ENCODE measurements at places on chromosomes 1 and 21.

GRCh38 chr1:156746728-156747631, 4.5 kb downstream of the HDGF start:
- H3K4me3 ChIP-seq = peak overlapping the region; percentile 99
- H3K27ac ChIP-seq = peak overlapping the region; percentile 99
- H3K36me3 ChIP-seq = peaks cover 61% of the 10 kb centered on the region
- peaks cover 58% of the 10 kb centered on the region for H3K4me1 ChIP-seq
- DNase-seq = peak; percentile 70

GRCh38 chr1:55885619-55886018, 670.5 kb upstream of the USP24 start:
- no peaks in the 10 kb centered on the region for H3K36me3 ChIP-seq
- H3K4me3 ChIP-seq = no peak overlapping the region
- no peak overlapping the region for H3K27ac ChIP-seq
- DNase-seq = no peak
- H3K4me1 ChIP-seq = no peaks in the 10 kb centered on the region
- H3K27me3 ChIP-seq = no peaks in the 10 kb centered on the region

GRCh38 chr1:206460836-206461426, 9.3 kb upstream of the IKBKE start:
- H3K27ac ChIP-seq = no peak overlapping the region
- peaks cover 37% of the 10 kb centered on the region for H3K4me1 ChIP-seq
- no peak overlapping the region for H3K4me3 ChIP-seq
- DNase-seq = no peak
- H3K36me3 ChIP-seq = no peaks in the 10 kb centered on the region

DNA sequence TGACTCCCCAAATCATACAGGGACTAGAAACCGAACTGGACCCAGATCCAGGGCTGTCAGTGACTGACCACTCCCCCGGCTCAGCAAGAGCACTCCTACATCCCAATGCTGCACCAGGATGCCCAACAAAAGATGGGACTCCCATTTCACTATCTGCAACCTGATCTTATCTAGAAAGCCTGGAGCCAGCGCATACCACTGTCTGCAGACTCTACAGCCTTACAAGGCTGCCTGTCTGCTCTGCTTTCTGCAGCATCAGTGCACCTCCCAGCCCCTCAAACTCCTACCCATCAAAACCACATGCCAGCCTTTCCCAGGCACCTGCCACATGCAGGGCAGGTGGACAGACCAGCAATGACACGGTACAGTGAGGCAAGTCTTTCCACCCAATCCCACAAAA, 52.2 kb downstream of the SSBP3 start:
- peaks cover 89% of the 10 kb centered on the region for H3K4me1 ChIP-seq
- no peak overlapping the region for H3K4me3 ChIP-seq
- peaks cover 6% of the 10 kb centered on the region for H3K36me3 ChIP-seq
- H3K27me3 ChIP-seq = no peaks in the 10 kb centered on the region
- DNase-seq = no peak

DNA sequence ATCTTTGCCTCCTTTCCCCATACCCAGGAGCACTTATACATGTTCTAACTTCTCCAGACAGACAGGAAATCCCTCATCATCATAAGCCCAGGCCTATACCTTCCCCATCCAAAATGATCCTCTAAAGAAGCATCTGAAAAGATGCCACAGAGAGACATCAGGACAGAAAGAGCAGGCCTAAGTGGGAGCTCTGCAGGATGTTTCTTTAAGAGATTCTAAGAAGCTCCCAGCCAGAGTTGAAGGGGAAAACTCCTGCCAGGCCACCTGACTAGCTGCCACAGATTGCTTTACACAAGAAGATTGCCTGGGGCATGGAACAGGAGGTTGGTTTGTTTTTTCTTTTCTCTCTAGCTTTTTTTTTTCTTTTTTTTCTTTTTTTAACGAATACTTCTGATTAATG, 275.8 kb downstream of the VAV3 start:
- no peaks in the 10 kb centered on the region for H3K36me3 ChIP-seq
- H3K4me3 ChIP-seq = no peak overlapping the region
- no peaks in the 10 kb centered on the region for H3K4me1 ChIP-seq
- H3K27ac ChIP-seq = no peak overlapping the region
- H3K27me3 ChIP-seq = no peaks in the 10 kb centered on the region

GRCh38 chr1:241637604-241638003, 2.6 kb downstream of the CHML start:
- H3K27me3 ChIP-seq = no peaks in the 10 kb centered on the region
- H3K4me1 ChIP-seq = peaks cover 48% of the 10 kb centered on the region
- no peak for DNase-seq
- H3K4me3 ChIP-seq = peak overlapping the region; percentile 92
- no peak overlapping the region for H3K27ac ChIP-seq
